ENCODE measurements at places on chromosomes 1 and 21.
A peak's percentile ranks its signal among the peaks of the same experiment; 100 is the strongest.

GRCh38 chr1:212452323-212453155, 19.8 kb downstream of the NENF start:
- DNase-seq = peak; percentile 59

DNA sequence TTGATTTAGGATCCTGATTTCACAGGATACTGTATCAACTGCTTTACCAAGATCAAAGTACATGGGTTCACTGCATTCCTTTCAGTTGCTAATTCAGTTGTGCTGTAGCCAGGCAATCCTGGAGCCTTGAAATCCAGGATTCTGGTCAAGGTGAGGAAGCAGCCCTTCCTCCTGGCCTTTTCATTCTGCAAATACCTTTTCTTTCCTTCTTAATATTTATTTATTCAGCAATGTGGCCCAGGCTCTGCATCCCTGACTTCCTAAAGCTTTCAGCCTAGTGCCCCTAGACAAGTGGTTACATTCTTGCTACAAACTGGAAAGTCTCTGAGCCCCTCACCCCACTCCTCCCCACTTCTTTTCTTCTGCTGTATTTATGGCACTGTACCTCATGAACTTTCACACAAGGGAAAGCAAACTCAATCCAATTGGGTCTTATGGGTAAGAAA, 16.2 kb downstream of the LRRC8D start:
- no peak for DNase-seq

GRCh38 chr1:202187697-202188407, 5.7 kb upstream of the LGR6 start:
- DNase-seq = no peak

GRCh38 chr1:156474966-156475365, 25.6 kb downstream of the MEF2D start:
- DNase-seq = no peak

DNA sequence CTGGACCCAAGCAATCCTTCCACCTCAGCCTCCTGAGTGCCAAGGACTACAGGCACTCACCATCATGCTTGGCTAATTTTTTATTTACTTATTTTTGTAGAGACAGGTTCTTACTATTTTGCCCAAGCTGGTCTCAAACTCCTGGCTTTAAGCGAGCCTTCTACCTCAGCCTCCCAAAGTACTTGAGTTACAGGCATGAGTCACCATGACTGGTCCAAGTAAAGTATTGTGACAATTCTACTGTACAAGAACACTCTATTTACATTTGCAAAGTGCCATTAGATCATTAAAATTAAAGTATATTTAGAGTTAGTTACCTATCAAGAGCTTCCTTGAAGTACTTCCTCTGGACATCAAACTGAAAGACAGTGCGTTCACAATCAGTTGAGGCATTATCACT, 44.8 kb downstream of the NRDC start:
- DNase-seq = no peak

DNA sequence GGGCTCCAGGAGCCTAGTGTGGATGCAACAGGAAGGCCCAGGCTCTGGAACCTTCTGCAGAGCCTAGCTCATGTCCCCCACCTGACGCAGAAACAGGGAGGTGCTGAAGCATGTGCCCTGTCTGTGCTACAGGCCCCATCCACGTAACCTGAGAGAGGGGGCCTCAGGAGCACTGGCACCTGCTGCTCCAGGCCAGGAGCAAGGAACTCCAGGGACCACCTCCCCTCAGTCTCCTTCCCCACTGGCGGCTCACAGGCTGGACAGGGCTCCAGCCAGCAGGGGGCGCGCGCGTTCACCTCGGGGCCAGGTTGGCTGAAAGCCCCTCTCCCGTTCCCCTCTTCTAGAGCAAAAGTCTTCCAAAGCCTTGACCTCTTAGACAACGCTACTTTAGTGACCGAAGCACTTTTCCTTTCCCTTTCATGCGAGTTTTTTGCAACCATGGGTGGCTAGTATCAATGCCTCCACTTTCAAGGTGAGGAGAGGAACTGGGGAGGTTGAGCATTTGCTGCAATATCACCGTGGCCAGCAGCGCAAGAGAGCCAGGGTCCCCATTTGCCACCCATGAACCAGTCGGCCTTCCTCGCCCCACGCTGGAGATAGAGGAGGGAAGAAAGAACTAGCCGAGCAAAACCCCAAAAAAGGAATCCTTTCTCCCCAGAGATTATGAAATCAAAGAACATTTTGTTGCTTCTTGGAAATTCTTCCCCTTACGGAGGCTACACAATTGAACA, 52.4 kb upstream of the GPR157 start:
- DNase-seq = peak; percentile 85

DNA sequence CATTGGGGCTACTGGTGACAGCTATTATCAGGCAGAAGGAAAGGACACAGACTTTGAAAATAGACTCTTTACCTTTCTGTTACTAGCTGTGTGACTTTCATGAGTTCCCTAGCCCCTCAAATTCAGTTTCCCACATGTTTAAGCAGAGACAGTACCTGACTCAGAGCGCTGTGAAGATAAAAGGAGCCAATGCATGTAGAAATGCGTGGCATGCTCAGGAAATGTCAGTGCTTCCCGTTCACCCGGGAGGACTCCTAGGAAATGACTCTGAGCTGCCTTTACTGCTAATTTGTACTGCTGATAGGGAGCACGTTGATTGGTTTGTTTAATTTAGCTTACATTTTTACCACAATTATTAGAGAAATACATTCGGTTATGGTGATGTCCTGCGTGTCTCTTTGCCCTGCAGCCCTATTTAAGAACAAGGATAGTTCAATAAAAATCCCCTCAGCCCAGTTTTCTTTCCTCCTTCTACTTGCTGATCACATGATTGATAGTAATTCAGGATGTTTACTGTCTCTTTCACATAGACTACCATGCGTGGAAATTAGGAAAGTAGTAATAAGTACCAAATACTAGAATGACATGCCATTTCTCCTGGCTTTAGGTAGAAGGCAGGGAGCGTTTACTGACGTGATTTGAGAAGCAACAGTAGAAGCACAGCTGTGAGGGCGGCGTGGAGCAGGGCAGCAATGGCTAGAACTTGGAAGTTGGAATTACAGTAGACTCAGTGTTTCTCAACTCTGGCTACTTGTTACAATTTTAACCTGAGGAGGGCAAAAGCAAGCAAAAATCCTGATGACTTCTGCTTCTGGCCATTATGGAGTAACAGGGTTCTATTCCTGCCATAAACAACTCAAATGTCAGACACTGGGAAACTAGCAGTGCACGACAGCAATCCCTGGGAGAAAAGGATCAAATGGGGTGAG, 15.9 kb downstream of the PDIK1L start:
- no peak for DNase-seq

Measured in testis (tissue), 5 donors.